ENCODE measurements at places on chromosomes 16 and 17.

GRCh38 chr16:3655030-3655395, 522 bp downstream of the DNASE1 start:
- no peak for DNase-seq

DNA sequence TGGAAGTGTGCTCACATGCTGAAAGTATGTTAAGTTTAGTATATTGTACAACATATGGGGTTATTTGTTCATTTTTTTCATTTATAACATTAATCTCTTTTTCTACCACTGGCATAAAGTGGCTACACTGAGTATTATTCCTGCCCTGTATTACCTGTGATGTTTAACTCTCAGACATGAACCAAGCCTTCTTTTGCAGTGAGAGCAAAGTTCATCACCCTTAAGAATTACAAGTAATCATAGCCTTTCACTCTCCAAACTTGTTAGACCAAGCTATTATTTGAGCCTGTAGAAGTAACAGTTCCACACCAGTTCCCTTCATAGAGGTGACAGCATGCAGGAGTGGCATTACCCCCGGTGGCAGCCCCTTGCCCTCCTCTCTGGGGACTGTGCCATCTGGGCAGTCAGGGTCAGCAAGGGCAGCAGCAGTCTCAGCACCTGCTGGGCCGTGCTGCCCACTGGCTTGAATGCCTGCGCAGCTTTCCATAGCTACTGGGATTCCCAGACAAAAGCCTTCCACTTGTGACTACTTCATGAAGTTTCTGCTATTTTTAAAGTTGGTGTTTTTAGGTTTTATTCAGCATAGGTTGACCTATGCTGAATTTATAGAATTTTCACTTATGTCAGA, 71.3 kb downstream of the TMC6 start:
- no peak for DNase-seq

DNA sequence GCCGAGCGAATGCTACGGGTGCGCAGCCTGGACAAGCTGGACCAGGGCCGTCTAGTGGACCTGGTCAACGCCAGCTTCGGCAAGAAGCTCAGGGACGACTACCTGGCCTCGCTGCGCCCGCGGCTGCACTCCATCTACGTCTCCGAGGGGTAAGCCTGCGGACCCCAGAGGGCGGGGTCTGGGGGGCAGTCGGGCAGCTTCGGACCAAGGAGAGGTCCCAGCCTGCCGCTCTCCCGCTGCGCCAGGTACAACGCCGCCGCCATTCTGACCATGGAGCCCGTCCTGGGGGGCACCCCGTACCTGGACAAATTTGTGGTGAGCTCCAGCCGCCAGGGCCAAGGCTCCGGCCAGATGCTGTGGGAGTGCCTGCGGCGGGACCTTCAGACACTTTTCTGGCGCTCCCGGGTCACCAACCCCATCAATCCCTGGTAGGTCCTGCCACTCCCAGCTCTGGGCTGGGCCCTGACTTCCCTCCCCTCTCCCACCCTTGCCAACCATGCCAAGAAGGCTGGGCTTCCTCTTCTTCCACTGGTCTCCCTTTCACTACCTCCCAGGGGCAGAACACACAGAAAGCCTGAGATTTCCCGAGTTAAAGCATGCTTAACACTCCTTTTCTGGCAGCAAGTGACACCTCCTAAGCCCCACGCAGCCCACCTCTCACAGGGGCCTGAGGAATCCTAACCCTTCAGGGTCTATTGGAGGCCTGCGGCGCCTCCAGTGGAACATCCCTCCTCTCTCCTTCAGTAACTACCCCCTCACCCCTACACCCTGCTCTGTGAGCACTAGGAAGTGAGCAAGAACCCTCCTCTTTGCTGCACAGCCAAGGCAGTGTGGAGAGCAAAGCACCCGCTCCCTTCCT, 3.2 kb downstream of the NAGS start:
- DNase-seq: no peak

- no peak for DNase-seq
These were observed 4.6 kb upstream of the NACA2 start for GRCh38 chr17:61595418-61596186.

GRCh38 chr16:2971985-2972784, 3.0 kb downstream of the PAQR4 start:
- no peak for DNase-seq

DNA sequence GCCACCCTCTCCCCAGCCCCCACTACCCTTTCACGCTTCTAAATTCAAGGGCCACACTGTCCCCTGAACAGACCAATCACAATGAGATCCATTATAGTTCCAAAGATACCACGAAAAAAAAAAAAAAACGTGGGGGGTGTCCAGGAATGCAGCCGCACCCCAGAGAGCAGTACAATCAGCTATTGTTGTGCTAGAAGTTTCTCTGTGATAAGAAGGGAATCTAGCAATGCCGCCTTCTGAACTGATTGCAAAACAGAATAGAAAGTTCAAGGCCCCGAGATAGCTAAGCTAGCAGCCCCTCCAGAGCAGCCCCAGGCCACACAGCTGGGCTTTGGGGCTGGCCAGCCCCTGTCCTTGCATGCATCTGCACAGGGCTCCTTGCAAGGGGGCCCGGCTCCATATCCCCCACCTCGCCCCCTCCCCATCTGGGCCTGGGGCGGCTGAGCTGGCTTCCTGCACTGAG, 86.9 kb upstream of the CBX4 start:
- no peak for DNase-seq

- no peak for DNase-seq
These were observed 1.2 kb downstream of the SIAH1 start for GRCh38 chr16:48383877-48384519.

- no peak for DNase-seq
These were observed 207.4 kb downstream of the RPTOR start for GRCh38 chr17:80751946-80752581.

- no peak for DNase-seq
These were observed 1.8 kb upstream of the QPRT start for GRCh38 chr16:29676989-29677785.

DNA sequence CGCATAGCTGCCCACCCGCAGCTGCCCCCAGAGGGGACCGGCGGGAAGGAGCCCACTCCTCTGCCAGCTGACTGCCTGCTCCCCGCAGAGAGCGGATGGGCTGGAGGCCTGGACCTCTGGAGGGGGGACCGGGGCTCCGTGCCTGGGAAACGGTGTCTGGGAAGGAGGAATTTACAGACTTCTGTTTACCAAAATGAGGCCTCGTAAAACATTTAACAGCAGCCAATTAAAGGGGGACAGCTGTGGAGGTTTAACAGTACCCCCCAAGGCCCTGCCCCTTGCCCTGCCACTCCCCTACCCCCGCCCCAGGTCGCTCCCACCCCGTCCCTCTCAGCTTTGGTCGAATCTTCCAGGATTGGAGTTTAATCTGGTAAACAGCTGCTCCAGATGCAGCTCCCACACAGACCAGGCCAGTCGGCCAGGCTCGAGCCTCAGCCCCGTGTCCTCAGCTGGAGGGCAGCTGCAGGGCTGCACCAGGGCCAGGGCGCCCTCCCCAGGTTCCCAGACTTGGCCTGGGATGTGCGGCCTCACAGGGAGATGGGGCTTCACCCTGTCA, 41.1 kb downstream of the BAHCC1 start:
- no peak for DNase-seq

DNA sequence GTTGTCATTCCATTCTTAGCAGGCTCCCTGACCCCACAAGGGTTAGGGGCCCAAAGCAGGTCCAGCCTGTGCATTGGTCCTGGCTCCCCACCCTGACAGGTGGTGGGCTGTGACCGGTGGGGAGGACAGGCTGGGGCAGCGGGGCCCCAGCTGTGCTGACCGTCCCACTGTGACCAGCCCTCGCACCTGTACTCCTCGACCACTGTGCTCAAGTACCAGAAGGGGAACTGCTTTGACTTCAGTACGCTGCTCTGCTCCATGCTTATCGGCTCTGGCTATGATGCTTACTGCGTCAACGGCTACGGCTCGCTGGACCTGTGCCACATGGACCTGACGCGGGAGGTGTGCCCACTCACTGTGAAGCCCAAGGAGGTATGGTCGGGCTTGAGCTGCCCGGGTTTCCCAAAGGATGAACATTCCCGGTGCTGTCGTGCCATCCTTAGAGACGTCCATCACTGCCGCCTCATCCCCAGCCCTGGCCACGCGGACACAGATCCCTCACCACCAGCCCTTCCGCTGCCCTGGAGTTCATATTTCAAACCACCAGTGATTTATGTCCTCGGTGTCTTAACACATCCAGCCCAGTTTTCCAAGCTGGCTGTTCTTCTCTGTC, 7.3 kb downstream of the DRC7 start:
- no peak for DNase-seq

- DNase-seq: no peak
These were observed at the start of gene NHLRC4 for GRCh38 chr16:566475-567372. NHLRC4 (plus strand) TSS chr16:567005; CDS start chr16:568048, 1,043 bp downstream.

GRCh38 chr16:3020604-3021448, 658 bp downstream of the TNFRSF12A start:
- no peak for DNase-seq

DNA sequence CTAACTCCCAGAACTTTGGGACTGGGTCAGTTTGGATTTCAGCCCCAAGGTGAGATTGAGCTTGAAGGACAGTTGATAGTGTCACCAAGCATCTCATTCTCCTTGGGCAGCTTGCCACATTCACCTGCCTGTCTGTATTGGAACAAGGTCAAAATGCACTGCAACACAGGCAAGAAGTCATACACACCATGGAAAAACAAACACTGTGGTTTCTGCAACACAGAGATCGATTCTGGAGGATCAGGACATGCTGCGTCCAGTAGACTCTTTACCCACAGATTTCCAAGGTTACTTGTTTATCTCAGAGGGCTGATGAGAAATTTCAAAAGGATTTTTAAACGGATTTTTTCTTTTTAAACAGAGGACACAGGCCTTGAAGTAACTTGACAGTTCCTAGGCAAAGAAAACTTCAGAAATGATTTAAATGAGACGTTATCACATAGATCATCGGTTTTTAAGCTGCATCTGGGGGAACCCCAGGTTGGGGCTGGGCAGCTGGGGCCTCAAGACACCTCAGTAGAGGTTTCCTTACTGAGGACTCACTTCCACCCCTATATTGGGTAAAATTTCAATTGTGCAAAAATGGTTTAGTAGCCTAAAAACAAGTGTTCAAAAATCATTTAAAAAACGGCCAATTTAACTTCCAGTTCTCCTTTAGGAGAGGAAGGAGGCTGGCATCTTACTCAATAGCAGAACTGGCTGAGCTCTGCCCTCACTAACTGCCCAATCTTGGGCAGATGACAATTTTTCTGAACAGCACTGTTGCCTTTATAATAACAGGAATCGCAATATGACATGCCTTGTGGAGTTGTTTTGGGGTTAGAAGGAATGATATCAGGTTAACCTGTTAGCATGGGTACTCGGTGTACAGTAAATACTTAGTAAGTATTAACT, 299.3 kb downstream of the XYLT1 start:
- no peak for DNase-seq

DNA sequence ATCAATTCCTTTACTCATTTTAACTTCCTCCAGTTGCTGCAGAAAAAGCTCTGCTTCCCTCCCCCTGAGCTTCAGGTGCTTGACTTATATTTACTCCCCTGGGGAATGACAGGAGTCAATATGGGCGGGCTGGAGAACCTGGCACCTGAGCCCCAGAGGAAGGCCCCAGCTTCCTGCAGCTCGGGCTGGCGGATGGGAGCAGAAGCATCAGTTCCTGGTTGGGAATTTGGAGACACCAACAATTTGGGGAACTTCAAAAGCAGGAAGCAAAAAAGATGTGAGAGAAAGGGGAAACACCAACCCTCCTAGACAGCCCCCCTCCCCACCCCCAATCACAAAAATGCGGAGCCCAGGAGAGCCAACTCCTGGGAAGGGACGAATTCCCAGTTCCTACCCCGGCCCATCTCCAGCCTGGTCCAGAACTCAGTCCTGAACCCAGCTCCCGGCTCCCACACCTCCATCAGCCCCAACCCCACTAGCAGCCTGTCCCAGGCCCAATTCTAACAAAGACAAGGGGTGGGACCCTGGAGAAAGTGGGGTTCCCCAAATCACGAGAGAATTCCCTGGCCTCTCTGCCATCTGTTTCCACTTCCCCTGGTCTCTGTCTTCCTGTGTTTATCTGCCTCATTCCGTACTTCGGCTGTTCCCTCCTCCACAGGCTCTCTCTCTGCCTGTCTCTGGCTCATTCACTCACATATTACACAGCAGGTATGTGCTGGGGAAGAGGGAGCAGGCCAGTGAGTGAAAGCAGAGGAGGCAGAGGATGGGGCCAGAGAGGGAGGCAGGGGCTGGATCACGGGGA, 16.2 kb upstream of the ASGR2 start:
- no peak for DNase-seq

GRCh38 chr17:76872221-76872873, 4.1 kb downstream of the MGAT5B start:
- no peak for DNase-seq

GRCh38 chr17:81960130-81960958, 643 bp downstream of the NOTUM start:
- DNase-seq: no peak

GRCh38 chr16:51868631-51869030, 678.3 kb downstream of the TOX3 start:
- no peak for DNase-seq

GRCh38 chr16:54511222-54511731, 224.7 kb upstream of the IRX3 start:
- DNase-seq: no peak
